Ovary (tissue), 10 donors: ENCODE measurements at places on chromosomes 6 and 20.
A peak's percentile ranks its signal among the peaks of the same experiment; 100 is the strongest.

GRCh38 chr20:43900121-43900466, 14.6 kb upstream of the TOX2 start:
- DNase-seq = no peak

DNA sequence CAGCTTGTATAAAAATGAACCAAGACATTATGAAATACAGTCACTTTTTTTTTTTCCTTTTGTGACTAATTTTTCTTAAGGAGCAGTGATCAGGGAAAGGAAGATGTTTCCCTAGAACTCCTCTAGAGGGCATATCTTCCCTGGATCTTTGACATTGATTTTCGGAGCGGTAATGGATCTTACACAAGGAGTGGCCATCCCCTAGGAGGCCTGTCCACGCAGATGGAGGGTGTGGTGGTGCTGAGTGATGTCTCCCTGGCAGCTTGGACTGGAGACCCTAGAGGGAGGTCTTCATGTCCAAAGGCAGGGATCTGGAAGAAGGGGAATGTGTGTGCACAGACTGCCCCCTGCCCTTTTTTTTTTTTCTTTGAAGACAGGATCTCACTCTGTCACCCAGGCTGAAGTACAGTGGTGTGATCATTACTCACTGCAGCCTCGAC, 7.0 kb upstream of the KIFC1 start:
- DNase-seq = no peak

- DNase-seq = no peak
Observed at GRCh38 chr6:150252714-150253444, 110.0 kb downstream of the PPP1R14C start.

DNA sequence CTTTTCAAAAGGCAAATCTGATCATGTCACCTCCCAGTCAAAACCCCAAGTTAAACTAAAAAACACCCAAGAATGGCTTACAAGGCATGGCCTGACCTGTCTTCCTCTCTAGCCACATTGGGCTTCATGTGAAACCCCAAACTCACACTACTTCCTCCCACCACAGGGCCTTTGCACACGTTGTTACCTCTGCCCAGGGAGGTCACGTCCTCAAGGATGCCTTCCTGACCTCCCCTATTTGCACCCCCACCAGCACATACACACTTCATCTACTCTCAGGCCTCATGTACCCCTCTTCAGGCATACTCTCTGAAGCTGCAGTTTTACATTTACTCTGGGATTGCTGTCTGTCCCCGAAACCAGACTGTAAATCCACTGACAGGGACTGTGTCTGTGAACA, 6.1 kb downstream of the EZR start:
- DNase-seq = no peak

DNA sequence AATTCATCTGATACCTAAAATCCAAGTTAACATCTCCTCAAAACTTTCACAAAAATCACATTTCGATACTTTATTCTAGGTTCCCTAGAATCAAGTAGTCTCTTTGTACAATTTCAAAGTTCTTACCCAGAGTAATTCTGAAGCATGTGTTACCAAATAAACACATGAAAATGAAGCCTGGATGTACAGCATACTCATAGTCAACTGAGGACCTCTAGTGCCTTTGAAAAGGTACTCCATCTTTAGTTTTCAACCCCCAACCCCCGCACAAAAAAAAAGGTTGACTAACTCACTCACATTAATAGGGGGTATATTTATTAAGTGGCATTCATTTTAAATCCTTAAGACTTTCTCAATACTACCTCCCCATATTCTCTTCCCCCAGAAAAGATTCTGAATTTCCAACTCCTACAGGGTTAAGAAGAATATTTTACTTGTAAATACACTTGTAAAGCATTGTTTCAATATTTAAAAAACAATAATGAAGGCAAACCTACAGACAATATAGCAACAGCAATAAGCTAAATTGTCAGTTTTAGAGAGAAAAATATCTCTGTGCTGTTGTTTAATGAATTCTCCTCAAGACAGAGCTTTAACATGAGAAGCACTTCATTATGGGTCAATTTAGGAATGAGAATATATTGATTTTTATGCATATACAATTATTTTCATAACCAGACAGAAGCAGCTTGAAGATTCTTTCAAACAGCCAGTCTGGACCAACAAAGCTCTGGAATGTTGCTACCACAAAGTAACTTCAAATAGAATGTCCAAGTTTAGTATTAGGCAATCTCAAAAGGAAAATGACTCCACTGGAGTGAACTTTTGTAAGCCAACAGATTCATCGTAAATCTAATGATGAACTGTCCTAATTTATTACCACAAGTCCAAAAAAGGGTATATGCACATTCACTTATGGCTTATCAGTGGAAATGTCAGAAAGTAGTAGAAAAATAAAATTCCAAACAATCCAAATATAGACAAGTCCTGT, 3.3 kb downstream of the PLN start:
- no peak for DNase-seq

GRCh38 chr6:9295644-9296043, 860.3 kb upstream of the SLC35B3 start:
- DNase-seq = no peak

GRCh38 chr6:125942672-125943527, 13.7 kb upstream of the HINT3 start:
- no peak for DNase-seq

DNA sequence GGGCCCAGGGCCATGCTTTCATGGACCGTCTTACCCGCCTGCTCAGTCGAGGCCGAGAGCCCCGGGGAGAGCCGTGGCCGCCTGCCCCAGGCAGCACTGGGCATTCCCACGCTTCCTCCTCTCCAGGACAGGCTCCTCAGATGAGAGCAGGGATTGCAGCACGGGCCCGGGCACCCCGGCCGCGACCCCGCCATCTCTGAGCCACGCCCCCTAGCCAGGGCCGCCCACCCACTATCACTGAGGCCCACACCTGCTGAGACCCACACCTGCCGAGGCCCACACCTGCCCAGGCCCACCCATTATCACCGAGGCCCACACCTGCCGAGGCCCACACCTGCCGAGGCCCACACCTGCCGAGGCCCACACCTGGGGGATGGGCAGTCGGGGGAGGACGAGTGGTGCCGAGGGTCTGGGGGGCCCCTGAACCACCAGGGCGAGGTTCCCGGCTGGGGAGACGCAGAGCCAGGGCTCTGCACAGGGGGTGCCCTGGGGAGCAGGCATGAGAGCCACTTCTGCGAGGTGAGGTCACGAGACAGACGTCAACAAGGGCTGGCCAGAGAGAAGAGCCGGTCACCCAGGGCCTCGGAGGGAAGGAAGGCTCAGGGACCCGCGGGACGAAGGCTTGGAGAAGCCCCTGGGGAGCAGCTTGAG, 235.6 kb downstream of the ERMARD start:
- no peak for DNase-seq

- peak; percentile 18 for DNase-seq
Observed at GRCh38 chr6:75493400-75494064, at the start of gene FILIP1. TSS of gene FILIP1 (minus strand) at chr6:75493800. CDS start at chr6:75414972, 78,828 bp downstream.

GRCh38 chr20:25491446-25492038, 84.1 kb downstream of the GINS1 start:
- no peak for DNase-seq

DNA sequence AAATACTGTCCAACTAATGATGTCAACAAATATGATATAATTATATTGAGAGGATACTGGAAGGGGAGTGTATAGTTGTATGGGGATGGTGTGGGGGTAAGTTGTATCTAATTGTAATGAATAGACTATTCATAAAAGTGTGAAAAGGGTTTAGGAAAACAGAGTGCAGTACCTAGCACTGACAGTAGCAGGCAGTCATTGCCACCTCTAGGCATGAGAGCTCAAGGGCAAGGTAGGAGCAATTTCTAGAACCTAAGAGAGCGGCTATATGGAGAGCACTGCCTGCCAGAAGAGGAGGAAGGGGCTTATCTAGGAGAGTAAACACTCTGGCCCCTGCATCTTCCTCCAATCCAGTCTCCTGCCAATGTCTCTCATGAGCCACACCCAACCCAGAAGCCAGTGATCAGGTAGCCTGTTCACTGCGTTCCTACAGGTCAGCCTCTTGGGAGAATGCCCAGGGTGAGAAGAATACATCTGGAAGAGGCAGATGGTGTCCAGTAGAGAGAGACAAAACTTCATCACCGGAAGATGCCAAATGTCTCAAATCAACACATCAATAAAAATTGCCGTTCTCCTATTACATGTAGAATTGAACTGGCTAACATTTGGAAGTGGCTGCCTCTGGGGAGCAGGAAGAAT, 200.0 kb downstream of the LY86 start:
- DNase-seq = no peak

GRCh38 chr20:45970646-45971424, 1.2 kb downstream of the ZNF335 start:
- DNase-seq = no peak

DNA sequence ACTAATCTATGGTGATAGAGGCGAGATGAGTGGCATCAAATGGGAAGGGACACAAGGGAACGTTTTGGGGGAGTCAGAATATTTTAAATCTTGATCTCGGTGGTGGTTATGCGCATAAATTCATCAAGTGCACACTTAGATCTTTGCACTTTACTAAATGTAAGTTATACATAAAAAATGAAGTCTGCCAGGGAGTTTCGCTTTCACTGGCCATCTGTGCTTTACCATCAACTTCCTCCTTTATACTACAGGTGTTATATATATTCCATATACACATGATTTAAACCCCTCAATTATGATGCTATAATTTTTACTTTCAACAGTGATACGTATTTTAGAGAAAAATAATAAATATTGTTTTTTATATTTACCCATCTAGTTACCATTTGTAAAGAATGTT, 97.6 kb upstream of the AKIRIN2 start:
- DNase-seq = no peak

GRCh38 chr6:56757588-56757984, 114.9 kb upstream of the DST start:
- DNase-seq = no peak

GRCh38 chr6:166786704-166787293, 159.7 kb upstream of the RPS6KA2 start:
- DNase-seq = no peak

DNA sequence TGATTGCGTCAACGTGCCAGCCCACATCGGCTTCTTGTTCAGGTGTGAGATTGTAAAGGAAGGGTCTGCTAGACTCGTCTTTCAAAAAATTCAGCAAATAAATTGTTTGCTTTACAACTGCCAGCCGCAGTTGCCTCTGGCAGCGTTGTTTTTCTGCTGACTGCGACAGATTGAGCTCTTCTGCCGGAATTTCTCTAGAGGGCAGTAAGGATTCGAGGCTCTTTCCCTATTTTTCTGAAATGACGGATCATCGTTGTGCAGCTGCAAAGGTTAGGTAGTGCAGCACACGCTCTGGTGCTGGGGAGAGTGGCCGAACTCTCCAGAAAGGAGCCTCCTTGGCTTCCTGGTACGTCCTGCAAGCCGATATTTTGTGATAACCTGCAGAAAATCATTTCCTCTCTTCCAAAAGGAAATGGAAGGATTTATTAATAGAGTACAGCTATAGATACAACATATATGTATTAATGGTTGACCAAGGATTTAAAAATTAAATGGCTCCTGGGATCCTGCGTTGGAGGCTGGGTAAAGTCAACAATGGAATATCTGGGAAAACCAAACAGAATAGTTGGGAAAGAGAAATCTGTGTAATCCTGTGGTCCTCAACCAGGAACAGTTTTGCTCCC, 121.9 kb upstream of the ZFP64 start:
- DNase-seq = peak; percentile 35

GRCh38 chr20:40966103-40966502, 62.5 kb upstream of the TOP1 start:
- no peak for DNase-seq

DNA sequence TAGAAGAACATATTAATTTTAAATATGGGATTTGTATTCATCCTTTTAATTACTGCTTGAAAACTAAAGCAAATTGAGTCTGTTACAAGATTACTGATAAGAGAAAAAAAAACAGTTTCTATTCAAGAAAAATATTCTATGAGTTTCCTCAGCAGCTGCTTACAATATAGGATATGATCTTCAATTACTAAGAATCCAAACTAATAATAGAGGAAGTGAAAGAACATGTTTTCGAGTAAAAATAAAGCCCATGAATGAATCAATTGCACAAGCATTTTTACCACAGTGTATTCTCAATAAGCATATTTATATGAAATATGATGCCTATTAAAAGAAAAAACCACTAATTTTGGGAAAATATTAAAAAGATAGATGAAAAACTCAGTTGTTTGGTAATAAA, 63.4 kb downstream of the AHI1 start:
- no peak for DNase-seq

DNA sequence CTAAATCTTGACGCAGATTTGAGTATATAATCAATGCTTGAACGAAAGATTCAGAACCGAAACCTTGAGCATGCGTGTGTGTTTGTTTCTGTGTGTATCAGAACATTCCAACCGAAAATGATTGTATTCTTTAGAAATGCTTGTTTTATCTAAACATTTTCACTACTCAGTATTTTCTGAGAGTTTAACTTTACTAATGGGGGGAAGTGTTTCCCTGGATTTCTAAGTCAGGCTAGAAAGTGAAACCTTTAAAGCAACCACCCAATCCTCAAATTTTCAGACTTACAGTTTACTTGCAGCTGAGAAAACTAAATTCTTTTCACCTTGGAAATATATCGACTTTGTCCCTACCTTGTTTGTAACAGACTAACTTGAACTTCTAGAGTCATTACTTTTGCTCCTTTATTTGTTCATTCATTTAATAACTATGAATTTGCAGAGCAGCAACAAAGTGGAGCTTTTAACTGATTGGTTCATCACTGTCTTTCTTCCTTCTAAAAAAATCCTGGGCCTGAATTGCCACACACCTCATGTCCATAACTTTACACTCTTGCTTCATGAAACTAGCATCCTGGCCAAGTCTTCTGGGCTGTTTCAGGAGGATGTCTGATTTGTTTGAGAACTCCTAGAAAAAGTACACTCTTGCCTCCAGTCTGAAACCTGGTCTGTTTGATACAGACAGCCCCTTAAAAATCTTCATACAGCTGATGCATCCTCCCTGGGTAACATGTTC, 77.8 kb upstream of the XRN2 start:
- DNase-seq = no peak

- DNase-seq = no peak
Observed at GRCh38 chr6:34514112-34514511, 42.0 kb downstream of the SPDEF start.

GRCh38 chr6:139644821-139645220, 270.4 kb upstream of the CITED2 start:
- no peak for DNase-seq

DNA sequence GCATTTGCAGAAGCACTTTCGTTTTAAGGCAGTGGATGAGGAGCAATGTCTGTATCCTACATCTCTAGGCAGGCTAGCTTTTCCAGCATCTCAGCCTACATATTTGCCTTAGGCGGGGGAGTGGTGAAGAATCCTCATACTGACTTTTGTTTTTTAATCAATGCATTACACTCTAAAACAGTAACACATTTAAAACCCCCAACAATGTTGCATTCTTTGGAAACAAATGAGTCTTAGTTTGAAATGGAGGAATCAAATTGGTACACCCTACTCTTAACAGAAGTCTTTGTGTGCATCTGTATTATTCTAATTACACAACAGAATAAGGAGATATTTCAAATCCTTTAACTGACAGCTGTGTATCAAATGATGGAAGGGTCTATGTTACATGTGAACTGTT, 9.0 kb downstream of the NKAIN2 start:
- no peak for DNase-seq

- no peak for DNase-seq
Observed at GRCh38 chr6:5096482-5096881, 11.3 kb downstream of the PPP1R3G start.
